ENCODE measurements at places on chromosomes 7 and 10.

DNA sequence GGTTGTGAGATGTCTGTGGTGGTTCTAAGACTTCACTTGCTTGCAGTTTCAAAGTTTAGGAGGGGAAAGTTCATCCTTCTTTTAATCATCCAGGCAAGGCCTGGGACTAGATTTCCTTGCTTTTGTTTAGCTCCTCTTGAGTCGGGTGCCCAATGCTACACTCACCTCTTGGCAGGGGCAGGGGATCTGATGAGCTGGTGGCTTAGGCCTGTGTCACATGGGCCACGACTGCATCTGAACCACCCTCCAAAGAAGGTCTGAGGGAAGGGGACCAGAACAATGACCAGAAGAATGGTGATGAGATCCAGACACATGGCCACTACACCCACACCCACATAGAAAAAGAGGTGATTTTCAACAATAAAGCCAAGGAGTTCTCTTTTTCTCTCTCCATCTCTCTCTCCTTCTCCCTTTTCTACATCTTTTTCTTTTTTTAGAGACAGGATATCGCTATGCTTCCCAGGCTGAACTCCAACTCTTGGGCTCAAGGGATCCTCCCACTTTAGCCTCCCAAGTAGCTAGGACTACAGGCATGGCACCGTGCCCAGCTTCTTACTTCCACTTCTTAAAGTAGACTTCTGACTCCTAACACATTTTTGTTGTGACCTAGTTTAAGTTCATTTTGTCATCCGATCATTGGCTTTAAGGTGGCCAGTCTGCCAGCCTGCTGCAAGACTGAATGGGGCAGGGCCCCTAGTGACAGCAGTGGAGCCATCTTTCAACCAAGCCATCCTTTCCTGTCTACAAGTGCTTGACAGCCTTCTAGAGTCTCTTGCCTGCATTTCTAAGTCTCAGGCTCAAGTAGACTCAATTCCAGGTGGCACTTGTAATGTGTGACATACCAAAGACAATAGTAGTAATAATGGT lies 350.9 kb downstream of the RNLS start:
- no peak for DNase-seq

DNA sequence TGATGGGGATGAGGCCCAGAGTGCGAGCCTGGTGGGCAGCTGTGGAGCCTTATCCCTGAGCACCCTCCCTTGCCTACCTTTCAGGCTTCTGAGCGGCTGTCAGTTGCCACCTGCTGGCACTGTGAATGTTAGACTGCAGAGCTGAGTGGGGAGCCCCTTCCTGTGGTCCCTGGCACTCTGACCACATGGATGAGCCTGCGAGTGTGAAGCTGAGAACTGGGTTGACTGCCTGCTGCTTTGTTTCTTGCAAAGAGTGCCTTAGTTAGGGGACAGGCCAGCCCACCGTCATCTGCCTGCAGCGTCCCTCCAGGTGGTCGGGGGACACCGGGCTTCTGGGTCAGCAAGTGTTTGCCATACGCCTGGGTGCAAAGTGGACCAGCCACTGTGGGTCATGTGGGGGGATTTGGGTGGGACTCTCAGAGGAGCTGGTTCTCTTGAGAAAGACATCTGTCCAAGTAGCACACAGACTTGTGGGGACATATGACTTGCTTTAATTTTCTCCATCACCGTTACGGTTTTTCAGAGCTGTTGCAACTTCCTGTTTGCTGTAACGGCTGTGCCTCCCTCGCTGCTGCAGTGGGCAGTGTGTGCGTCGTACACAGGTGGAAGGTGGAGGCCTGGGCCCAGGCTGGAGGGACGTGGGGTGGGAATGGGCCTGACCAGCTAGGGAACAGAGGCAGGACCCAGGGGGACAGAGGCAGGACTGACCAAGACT lies 13.7 kb downstream of the INPP5A start:
- no peak for DNase-seq

DNA sequence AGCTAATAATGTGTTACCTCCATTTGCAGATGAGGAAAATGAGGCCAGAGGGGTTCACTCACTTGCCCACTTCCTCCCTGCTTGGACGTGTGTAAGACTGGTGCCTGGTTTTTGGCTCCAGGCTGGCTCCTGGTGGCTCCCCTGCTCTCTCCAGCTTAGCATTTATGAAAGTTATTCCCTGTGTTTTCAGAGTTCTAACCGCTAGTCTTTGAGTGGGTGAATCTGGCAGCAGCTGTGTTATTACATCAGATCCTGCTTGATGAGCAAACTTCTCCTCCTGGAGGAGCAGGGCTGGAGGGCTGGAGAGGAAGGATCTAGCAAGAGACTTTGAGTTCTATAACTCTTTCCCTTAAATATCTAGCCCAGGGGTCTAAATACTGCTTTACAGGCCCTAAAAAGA lies 80.9 kb upstream of the AGBL3 start:
- no peak for DNase-seq

- no peak for DNase-seq
Observed at GRCh38 chr10:34998940-34999339, 91.2 kb downstream of the CUL2 start.

DNA sequence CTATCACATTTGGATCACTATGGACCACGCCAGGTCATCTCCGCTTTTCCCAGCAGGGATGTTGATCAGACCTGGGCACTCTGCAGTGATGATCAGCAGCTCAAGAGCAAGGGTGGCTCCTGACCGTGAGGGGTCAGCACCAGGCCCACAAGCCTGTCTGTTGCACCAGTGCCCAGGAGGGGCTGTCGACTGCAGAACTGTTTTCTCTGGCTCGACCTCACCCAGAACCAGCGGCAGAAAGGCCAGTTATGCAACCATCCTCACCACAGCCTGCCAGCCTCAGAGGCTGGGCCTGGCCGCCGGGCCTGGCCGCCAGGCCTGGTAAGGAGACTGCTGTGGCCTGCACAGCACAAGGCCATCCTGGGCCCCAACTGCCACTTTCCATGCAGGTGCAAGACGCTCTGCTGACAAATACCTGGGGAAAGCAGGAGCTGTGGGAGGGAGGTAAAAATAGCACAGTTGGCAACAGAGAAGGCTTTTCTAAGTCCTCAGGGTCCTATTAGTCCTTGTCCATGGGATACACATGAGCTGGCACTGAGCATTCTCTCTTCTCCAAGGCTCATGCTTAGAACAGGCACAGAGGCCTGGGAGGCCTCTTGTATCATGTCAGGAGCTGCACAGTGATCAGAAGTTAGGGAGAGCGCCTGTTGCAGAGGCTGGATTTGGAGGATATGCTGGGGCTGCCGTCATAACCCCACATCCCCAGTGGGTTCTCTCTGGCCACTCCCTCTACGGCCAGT lies 17.5 kb downstream of the KCNMA1 start:
- no peak for DNase-seq

DNA sequence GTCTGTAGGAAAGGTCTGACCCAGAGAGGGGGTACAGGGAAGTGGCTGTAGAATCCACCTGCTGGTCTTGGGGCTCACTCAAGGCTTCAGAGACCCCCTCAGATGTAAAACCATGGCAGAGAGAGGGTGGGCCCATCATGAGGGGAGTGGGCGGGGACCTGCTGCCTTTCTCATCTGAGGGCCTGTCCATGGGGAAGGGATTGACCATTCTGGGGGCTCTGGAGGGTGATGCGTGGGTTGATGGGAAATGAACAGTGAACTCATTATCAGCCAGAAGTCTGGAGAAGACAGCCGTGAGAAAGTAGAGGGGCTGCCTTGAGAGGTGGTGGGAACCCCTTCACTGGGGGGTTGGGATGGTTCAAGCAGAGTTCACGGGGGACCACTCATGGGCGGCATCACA lies 66.8 kb downstream of the MINDY4 start:
- DNase-seq, result no peak

DNA sequence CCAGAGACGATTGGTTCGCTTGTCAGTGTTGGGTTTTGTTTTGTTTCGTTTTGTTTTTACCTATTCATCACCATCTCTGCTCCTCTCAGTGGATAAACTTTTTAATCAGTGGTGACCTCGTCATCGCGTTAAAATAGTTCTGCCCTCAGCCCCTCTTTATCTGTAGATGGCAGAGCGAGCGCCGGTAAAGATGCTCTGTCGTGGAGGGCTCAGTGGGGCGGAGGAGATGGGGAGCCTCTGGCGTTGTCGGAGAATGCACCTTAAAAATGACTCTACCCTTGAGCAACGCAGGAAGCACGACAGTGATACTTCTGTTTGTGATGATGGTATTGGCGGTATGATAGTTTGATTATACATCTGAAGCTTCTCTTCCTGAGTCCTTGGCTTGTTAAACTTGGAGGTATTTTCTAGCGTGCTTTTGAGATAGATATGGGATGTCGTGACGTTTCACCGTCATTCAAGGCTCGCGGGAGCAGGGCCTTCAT lies 554 bp downstream of the CSGALNACT2 start:
- DNase-seq, result no peak

DNA sequence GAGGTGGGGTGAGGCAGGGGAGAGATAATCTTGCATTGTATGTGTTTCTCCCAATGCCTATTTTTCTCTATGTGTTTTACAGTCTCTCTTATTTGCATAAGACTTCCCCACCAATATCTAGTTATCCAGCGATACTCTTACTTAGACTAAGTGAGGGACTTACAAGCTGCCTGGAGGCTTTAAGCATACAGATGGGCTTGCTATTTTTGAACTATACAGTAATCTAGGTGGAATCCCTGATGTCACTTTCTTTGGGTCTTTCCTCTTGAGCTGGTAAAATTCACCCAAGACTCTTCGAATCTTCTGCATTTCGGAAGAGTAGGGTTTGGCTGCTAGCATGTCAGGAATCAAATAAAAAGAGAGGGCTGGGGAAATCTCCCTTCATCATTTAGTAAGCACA lies 76.6 kb downstream of the NDUFB2 start:
- no peak for DNase-seq

DNA sequence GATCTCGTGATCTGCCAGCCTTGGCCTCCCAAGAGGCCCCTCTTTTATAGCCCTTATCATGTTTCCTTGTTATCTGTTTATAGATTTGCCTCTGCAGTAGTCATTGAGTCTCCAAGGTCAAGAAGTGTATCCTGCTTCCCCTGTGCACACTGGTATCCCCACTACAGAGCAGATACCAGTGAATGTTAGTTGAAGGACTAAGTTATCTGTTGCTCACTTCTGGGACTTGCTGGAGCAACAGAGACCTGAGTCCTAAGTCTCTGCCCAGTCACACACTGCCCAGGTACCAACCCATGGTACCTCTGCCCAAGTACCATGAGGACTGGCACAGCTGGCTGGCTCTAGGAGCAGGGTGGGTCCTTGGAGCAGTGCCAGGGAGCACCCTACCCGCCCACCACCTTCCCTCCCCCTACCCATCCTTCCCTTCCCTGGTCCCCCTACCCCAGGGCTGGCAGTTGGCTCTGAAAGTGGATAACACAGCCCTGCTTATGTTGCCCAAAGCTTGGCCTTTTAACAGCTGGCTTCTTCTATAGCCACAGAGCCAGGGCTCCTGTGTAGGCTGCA lies 26.5 kb upstream of the PDCD4 start:
- no peak for DNase-seq

- DNase-seq, result no peak
Observed at GRCh38 chr10:102009801-102010425, 46.1 kb downstream of the ARMH3 start.

DNA sequence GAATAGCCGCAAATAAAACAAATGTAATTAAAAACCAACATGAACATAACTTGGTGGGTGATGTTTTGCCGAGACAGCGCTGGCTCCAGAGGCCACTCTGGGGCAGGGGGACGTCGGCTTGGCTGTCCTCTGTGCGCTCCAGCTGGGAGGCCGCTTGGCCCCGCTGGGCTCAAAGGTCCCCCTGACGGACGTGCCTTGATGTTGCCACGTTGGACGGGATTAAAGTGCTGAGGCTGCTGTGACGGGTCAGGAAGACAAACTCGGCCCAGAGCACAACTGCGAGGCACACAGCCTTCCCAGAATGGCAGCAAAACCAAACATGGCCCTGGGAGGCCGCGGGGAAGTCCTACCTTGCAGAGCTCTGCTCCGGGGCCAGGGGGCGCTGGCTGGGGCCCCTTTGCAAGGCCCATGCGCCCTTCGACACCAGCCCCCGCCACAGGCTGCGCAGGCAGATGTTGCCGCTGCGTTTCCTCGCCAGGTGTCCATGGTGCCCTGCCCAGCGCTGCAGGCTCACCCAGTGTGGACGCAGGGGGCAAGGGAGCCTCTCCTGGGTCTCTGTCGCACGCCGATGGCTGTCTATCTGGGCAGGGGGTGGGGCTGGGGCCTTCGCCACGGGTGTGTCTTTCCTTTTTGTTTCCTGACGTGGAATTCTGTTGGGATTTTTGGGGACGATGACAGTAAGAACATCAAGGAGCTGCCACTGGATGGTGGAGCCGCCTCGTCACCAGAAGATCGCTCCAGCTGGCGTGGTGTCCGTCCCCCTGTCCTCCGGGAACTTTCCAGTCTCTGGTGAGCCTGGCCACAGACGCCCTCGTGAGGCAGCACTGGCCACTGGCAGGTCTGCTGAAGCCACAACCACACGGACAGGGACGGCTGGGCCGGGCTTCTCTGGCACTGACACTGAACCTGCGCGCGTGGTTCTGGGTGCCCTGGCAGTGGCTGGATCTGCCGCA lies 99.6 kb upstream of the DIP2C start:
- peak; percentile 51 for DNase-seq

DNA sequence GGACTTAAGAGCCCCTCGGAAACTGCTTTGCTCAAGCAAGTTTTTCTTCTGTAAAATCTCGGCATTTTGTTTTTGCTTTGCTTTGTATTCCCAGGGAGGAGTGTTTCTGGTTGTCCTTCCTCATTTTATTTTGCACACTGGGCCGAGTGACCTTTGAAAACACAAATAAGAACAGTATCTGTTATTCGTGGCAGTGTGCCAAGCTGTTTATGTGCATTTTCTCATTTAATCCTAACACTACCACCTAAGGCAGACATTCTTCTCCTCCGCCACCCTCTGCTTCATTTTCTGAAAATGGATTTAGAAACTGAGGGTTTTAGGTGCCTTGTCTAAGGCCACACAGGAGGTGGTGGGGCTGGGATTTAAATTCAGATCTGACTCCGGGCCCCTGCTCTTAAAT lies 218.5 kb downstream of the TCF7L2 start:
- DNase-seq, result no peak

DNA sequence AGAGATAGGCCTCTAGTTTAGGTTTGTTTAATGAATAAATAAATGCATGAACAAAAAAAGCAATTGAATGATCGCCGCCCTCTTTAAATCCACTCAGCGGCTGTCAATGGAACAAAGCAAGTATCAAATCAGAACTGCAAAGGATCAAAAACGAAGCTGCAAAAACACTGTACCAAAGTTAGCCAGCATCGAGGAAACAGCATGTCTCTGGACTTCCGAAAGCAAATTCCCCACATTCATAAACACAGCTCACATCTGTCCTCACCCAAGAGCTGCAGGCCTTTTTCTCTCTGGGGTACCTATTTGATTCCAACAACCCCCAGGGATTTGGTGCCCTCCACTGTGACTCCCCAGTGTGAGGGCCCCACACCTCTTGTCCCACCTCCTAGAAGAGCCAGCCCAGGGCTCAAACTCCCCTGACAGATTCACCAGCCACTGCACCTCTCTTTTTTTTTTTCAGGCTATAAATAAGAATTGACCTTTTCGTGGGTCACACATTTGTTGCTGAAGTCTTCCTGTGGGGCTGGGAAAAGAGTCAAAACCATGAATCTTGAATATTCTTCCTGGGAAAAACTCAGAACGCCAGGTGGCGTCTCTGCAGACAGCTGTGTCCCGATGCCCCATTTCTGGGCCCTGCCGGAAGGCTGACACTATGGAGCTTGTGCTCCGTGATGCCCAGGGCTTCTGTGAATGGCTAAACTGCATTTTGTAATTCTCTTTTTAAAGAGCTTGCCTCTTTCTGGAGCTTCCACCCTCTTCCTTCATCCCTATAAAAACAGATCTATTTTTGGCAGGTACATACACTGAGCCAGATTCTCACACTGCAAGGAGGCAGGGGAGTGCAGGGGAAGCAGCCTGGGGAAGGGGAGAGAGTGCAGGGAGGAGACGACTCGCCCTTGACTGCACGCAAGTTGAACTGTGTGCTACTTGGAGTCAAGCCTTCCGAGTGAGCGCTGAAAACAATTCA lies 51.7 kb downstream of the HSPA12A start:
- DNase-seq, result peak; percentile 49

- no peak for DNase-seq
Observed at GRCh38 chr7:132394283-132395198, 181.7 kb downstream of the PLXNA4 start.
